Coronary artery (tissue), 2 donors: ENCODE measurements at places on chromosomes 1 and 21.

DNA sequence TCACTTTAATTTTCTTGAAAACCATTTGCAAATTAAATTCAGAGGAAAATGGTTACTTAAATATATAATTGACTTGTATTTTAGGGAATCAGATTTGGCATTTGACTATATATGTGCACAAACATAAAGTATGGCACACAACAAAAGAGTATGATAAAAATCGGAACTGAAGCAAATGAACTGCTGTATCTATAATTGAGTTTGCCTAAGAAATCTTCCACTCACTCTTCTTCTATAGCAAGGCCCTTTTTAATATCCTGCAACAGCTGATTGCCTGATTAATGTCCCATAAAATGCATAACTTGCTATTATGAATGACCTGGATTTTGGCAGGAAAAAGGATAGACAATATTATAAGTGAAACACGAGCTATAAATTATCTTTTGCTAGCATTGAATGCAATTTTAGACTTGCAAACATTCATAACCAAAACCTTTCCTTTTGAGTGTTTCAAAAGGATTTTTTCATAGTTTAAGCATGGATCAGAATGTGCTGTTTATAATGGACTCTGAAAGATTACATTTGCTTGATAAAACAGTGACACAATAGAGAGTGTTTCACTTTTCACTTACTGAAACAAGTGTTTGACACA is 2204.3 kb downstream of the MRPL39 start:
- no peak for DNase-seq

DNA sequence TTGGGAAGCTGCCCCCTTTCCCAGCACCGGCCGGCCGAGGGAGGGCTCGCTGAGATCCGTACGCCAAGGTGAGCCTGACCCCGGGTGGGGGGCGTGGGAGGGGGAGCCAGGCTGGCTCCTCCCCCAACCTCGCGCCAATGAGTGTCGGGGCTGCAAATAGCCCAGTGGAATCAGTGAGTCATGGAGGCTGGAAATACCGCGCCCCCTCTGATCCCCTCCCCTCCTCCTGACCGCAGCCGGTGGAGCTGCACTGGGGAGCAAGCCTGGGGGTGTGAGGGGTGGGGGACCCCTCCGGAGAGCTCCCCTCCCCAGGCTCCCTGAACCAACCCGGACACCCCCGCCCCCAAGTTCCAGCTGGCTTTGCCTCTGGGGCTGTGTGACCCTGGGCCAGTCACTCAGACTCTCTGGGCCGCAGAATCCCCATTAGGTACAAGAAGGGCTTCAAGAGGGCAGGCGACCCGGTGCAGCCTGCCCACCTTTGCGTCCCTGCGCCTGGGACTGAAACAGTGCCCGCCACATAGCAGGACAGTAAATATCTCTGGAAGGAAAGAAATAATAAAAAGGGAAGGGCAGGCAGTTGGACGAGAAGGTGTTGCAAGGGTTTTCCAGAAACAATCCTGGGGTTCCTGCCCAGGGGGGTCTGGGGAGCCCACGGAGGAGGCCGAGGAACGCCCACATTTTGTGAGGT is 4.5 kb downstream of the HSPB7 start:
- DNase-seq = peak; percentile 91

DNA sequence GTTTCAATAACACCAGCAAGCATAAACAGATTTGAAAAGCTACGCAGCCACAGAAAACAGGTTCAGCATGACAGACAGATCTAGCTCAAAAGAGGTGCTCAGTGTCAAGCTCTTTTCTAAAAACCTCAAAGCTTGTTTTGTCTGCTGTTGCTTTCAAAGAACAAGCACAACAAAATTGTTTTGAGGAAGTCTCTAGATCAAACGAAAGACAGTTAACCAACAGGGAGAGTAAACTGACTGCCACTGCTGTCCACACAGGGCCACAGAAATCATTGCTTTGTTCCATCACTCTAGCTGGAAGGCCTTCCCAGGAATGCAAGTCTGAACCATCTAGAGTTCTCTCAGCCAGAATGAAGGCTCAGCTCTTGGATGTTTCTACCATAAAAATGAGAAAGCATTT is 12.8 kb downstream of the APP start:
- no peak for DNase-seq

DNA sequence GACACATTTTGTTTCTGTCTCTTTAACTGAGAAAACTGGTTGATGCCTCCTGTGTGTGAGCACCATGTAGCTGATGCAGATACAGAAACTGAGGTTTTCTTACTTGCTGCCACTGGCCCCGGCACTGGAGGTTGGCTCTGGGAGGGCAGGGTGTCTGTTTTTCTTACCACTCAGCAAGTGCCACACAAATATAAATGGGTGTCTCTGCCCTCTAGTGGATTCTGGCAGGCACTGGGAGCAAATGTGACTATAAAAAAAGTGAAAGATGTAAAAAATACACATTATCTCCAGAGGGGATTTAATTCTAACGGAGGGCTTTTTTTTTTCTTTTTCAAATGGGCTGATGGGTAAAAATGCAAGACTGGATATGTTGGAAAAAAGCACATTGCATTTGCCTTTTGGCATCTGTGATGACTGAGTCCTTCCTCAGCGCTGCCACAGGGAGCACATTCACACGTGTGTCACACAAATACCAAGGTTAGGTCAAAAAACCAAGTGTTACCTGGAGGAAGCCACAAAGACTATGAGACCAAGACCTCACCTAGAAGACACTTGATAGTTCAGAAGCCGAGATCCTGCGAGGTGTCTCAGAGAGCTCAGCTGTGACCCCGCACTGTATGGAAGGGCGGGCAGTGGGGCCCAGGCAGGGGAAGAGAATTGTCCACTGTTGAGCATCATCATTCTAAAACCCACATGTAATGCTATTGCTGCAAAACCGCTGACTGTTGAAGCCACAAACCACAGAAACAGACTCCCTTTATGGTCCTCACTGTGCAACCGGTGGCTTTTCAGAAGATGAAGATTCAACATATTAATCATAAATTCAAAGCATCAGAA is 18.9 kb downstream of the PGBD2 start:
- DNase-seq = no peak

DNA sequence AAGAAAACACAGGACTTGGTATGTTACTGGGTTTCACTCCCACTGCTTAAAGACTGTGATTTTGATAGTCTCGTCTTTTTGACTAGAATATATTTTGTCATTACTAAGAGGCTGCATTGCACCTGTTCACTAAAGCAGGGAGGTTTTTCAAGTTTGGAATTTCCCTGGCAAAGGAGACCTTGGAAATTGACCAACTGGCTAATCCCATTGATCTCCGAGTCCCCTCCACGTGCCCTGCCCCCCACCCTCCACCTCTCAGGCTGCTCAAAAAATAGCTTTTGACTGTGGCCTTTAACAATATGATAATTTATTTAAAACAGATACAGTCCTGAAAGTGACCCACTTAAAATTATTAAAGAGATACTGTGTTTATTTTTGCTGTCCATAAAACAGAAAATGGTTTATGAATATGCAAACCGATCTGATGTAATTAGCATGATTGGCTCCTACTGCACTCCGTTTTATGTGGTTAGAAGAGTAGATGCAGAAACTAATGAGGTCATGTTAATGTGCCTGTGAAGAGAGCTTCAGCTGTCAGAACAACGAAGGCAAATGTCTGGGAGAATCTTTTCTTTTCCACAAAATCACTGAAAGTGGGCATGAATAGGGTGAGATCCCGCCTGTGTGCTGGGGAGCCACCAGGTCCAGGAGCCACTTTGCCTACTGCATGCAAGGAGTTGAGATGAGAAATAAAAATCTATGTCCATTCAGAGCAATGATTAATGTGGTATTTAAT is 361.5 kb downstream of the RRAGC start:
- no peak for DNase-seq

- no peak for DNase-seq
Measured at GRCh38 chr1:230971771-230972170, 6.9 kb downstream of the TTC13 start.

DNA sequence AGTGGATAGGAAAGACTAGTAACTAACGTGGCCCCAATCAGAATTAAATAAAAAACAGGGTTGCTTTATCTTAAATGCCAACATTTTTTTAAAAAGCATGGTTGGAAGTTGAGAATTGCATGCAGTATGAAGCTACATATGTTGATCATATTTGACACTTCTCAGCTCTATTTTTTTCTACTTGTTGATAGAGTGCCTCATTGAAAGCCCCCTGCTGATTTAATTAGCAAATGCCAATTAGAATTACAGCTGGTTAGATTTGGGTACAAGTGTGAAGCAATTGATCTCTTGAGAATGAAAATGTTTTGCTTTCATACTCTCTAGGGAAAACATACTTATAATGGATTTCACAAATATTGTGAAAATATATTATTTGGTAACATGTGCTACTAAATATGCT is 40.5 kb downstream of the CHD1L start:
- no peak for DNase-seq

DNA sequence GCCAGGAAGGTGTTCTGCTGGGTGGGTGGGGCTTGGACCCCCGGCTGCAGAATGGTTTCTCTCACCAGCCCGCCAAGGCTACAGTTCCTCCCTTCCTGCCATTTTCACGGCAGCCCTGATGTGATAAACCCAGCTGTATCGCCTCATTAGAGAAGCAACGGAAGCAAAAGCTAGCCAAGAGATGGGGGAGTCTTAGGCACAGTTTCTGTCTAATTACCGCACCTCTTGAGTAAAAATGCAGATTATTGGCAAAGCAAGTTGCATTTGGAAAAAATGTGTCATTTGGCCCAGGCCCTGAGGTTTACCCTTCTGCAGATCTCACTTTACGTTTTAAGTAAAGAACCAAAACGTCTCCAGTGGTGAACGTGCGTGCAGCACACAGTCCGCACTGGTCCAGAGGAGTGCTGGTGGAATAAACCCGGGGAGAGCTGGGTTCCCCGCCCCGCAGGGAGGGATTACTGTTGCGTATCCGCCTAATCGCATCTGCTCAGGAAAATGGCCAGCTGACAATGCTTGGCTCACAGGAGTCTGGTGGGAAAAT is 109.9 kb downstream of the GALNT2 start:
- peak; percentile 85 for DNase-seq

DNA sequence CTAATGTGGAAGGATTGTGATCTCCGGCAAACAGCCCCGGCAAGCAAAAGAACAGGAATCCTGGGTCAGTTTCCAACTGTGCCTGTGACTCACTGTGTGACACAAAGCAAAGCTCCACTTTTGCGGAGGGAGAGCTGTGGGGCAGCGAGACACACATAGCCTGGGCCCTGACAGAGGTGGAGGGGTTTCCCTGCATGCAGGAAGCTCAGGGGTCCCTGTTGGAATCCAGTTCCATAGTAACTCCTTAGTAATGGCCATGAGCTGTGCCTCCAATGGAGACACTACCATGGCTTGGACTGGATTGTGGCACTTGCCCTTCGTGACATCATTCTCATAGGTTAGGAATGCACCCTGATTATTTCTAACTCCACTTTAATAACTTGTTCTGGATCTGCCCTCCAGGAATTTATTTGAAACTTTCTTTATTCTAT is 47.0 kb upstream of the ATF3 start:
- peak; percentile 86 for DNase-seq
